ENCODE measurements at places on chromosomes 3 and 15. TPM values are rescaled to one million over a fixed set of nuclear protein-coding genes. Genes with fewer than 3 reads are reported as not detected.

Gene MYEF2
- 34.5 TPM for total RNA-seq

Gene NMD3
- 56.8 TPM for total RNA-seq

Gene IL17RE
- total RNA-seq, result 9.6 TPM

Gene EFHB
- 1.1 TPM for total RNA-seq

Gene AMIGO3
- not detected for total RNA-seq

Gene NLGN1
- total RNA-seq, result 14.5 TPM

Gene GPR160
- total RNA-seq, result 1.9 TPM

Gene ATP10A
- total RNA-seq, result 21.5 TPM

Gene LRRC57
- 14.3 TPM for total RNA-seq

Gene TP63
- total RNA-seq, result 0.19 TPM

Gene AGBL1
- total RNA-seq, result not detected

Gene CCR8
- not detected for total RNA-seq

Data from posterior vena cava (tissue), 2 donors.